ENCODE measurements at places on chromosomes 2 and 18. TPM values are rescaled to one million over a fixed set of nuclear protein-coding genes. Genes with fewer than 3 reads are reported as not detected.

GRCh38 chr2:341017-341542, 53.2 kb upstream of the ALKAL2 start:
- DNase-seq: no peak

DNA sequence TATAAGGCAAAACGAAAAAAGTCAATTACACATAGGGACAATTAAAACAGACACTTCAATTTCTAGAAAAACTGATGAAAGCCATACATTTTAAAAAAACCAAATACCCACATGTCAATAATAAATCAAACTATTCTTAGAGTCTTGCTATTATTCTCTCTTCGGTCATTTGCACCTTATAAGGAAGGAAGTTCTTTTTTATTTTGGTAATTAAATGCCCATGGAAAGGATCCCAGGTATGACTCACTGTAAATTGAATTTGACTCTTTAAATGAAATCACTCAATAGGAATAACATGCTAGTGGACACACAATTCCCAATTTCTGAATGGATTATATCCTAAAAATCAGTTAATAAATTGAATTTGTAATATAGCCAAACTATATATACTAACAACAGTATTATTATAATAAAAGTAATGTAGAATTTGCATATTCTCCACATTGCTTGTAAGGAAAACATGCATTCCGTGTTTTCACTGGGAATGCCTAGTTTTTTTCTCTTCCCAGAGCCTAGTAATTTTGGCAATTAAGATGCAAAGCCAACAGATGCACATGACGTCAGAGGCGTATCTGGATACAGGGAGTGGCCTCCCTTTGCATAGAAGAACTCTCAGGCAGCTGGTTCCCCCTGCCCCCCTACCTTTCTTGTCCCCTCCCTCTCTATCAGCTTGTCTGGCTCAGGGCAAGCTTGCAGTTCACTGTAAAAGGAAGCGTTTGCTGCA, 153.5 kb upstream of the PGAP1 start:
- no peak for DNase-seq

DNA sequence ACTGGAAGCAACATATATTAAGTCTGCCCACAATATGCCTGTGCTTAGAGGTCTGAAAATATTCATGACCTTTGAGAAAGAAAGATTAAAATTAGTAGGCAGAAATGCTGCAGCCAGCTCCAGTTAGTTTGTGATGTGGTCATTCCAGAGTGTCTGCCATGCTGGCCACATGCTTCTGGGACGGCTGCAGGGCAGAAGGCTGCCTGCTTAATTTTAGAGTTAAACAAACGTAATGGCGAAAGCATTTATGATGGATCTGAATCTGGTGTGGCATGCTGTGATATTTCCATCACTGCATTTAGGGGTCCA, 95.4 kb downstream of the FHOD3 start:
- DNase-seq: no peak

GRCh38 chr2:20232837-20233207, 7.9 kb upstream of the SDC1 start:
- no peak for DNase-seq

- no peak for DNase-seq
Measured at GRCh38 chr2:160306985-160307384, 106.9 kb upstream of the ITGB6 start.

DNA sequence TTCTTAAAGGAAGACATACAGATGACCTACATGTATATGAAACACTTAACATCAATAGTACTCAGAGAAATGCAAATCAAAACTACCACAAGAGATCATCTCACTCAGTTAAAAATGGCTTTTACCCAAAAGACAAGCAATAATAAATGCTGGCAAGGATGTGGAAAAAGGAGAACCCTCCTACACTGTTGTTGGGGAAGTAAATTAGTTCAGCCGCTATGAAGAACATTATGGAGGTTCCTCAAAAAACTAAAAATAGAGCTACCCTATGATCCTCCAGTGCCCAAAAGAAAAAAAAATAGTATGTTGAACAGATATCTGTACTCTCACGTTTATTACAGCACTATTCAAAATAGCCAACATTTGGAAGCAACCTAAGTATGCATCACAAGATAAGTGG, 1579.4 kb upstream of the TMEFF2 start:
- DNase-seq: no peak

- DNase-seq: no peak
Measured at GRCh38 chr2:189545418-189545817, 35.2 kb downstream of the SLC40A1 start.

- no peak for DNase-seq
Measured at GRCh38 chr2:175008801-175009495, 3.8 kb upstream of the CHN1 start.

GRCh38 chr2:74551530-74551929, 2.2 kb downstream of the LOXL3 start:
- no peak for DNase-seq

DNA sequence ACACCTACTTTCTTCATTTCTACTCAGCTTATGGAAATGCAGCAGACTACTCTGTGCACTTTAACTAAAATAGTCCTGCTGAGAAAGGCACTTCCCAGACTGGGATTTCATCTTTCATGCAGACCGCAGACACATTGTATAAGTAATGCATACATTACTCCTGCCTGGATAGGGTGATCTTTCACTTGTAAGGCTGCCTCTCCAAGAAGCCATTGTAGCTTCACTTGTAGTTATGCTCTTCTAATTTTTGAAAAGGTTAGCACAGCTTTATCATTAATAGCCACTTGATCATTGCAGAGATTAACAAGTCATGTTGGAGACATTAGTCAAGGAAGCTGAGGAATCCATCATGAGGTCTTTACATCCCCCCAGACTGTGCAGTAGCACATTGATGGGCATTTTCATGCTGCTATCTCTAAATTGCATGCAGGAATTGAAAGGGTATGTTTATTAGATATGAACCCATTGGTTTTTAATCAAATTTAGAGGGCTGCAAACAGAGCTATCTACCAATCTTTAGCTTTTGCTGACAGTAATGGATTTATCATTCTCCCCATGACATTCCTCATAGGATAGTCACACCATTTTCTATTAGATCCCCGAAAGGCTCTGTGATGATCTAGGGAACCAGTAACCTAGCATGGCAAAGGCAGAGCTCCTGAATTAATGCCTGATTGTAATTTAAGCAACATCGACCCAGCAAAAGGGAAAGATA, 1074.7 kb upstream of the NXPH2 start:
- no peak for DNase-seq

DNA sequence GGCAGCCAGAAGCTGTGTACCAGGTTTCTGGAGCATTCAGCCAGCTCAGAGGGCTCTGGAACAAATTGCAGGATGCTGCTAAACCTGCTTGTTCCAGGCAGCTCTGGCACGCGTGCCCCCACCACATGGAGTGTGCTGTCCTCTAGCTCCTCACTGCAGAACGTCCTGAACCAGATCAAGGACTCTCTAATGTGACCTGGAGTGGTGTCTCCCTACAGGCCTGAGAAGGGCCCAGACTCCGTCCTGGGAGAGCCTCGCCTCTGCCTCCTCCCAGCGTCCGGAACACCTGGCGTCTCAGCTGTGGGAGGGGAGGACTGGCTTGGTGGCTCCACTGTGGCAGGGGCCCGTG, 115.6 kb upstream of the GPC1 start:
- DNase-seq: no peak

GRCh38 chr2:188664416-188664815, 309.8 kb upstream of the COL3A1 start:
- no peak for DNase-seq

- DNase-seq: no peak
Measured at GRCh38 chr2:133599211-133599803, 31.0 kb upstream of the NCKAP5 start.

DNA sequence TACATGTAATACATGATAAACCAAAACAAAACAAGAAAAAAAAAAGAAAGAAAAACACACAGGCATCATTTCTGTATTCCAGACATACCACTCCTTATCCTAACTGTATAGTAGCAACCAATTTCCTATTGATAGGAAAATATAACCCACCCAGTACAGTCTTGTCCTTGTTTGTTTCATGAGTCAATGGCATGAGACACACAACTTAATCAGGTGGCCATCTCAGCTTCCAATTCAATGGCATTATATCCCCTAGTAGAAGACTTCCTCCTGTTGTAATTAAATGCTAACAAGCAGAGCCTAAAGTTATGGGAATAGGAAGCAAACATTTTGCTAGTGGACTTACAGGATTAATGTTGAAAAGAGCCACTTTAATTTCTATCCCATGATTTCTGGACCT, 121.0 kb upstream of the NOL4 start:
- no peak for DNase-seq

Gene CYTIP
- 13.4 TPM for total RNA-seq

Gene ST8SIA5
- not detected for total RNA-seq

Gene BCL2L11
- total RNA-seq: 18.9 TPM

Gene ZFP36L2
- total RNA-seq: 141 TPM

Gene RAPGEF4
- 15.4 TPM for total RNA-seq

Gene TWIST2
- 96.8 TPM for total RNA-seq

Gene SLC9A2
- total RNA-seq: 0.13 TPM

Gene G6PC2
- not detected for total RNA-seq

Measured in omental fat pad (tissue), 4 donors.